ENCODE measurements at places on chromosomes 5 and 9.

DNA sequence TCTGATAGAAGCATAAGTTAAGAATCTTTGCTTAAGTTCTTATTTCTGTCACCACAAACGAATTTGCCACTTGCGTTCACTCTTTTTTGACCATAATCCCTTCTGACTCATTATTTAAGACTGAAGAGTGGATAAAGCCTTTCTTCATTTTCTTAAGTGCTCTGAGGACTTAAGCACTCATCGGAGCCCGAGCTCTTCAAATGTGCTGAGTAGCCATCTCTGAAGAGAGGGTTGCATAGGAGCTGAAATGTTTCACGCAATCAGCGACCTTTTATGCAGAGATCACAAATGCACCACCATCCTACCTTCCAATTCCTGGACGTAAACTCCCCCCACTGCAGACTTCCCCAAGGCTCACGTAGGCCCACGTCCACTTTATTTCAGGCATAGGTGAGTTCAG is 699.2 kb downstream of the IRX1 start:
- no peak for DNase-seq

GRCh38 chr5:135462304-135462703 is 10.2 kb upstream of the TIFAB start:
- peak; percentile 57 for DNase-seq

GRCh38 chr9:3177146-3177761 is 333.4 kb upstream of the PUM3 start:
- DNase-seq = no peak

- DNase-seq = no peak
These were observed 295.4 kb upstream of the ZNF608 start for GRCh38 chr5:125041798-125042197.

DNA sequence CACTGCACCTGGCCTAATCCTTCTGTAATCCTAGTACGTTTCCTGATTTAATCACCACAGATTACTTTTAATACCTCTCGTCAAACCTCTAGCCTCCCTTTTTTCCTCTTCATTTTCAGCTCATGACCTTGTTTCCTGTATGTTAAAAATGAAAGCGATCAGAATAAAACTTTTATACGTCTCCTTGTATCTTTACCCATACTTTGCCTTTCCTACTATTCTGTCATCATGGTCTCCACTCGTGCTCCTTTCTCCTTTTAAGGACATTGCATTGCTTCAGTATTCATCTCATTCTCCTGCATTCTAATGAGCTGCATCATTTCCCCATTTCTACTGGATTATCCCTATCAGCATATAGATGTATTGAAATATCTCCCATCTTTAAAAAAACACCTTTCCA is 8.5 kb downstream of the CDC42SE2 start:
- no peak for DNase-seq

- no peak for DNase-seq
These were observed 78.4 kb upstream of the ADRA1B start for GRCh38 chr5:159837860-159838259.

DNA sequence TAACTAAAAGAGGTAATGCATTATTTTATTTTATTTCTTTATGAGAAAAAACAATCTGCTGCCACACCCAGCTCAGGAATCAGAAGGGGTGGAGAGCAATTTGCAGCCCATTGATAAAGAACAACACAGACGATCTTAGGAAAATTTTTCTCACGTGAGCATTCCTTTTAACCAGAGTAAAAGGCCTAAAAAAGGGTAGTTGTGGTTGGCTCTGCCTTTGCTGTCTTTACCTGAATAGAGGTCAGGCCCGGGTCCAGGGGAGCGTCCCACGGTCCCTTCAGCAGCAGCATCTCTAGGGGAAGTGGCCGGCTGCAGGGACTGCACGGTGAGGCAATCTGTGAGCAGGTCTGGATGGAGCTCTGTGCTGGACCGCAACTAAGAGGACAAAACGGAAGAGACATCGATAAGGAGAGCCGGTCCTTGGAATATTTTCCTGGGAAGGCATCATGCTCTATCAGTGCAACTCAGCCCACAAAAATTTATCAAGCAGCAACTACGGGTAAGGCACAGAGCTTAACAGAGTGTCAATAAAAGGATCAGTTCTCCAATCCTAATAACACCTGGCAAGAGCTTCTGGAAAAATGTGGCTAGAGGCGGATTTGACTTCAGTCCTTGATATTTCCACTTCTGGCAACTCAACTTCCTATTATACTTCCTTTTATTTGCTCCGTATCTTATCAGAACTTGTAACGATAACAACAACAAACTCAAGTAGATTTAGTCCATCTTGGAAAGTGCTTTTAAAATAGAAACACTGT is 372.8 kb upstream of the RFX3 start:
- no peak for DNase-seq

DNA sequence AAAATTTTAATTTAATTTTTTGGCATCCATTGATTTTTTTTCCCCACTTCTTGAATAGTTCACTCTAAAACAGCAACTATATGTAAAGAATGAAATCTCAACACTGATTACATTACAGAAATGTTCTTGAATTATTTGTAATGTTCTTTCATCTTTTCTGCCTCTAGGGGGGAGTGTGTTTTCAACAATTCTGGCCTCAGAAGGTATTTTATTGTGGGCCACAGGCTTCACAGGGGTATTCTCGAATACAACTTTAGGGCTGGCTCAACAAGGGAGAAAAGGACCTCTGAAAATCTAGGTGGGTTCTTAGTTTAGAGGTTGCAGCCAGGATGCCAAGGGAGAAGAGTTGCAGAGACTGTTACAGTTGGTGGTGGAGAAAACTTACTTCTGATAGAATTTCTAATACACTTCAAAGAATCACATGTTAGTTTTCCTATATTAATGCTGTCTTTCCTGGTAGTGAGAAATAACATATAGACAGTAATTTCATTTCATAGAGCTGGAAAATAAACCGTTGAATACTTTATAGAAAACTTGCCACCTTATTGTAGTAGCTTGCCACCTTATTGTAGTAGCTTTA is 3.6 kb upstream of the NPR3 start:
- DNase-seq = no peak

- DNase-seq = no peak
These were observed 91.4 kb upstream of the ACO1 start for GRCh38 chr9:32293091-32293490.

GRCh38 chr5:36179950-36180349 is 28.0 kb downstream of the SKP2 start:
- DNase-seq = no peak

DNA sequence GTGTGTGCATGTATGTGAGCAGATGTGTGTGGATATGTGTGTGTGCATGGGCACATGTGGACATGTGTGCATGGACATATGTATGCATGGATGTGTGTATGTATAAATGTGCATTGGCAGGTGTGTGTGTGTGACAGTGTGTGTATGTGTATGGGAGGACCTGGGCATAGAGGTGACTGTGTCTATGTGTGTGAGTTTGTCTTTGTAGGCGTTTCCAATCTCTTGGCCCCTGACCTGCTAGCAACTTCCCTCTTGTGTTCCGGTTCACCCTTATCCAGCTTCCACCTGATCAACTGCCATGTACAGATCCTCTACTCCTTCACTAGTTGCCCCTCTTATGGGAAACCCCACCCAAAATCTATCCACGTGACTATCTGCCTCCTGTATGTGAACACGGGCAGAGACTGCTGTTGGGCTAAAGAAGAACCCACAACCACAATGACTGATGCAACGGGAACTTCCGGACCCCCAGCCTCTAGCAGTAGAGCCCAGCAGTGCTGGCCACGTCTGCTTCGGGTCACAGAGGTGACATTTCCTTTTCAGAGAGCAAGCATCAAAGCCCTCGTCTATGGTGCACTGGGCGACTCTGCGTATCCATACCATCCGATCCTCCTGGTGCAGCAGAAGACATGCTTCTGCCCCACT is 24.9 kb upstream of the GADD45G start:
- DNase-seq = no peak

- no peak for DNase-seq
These were observed 90.1 kb downstream of the COL5A1 start for GRCh38 chr9:134731497-134732391.

GRCh38 chr5:111782216-111782615 is 25.2 kb upstream of the NREP start:
- DNase-seq = no peak

DNA sequence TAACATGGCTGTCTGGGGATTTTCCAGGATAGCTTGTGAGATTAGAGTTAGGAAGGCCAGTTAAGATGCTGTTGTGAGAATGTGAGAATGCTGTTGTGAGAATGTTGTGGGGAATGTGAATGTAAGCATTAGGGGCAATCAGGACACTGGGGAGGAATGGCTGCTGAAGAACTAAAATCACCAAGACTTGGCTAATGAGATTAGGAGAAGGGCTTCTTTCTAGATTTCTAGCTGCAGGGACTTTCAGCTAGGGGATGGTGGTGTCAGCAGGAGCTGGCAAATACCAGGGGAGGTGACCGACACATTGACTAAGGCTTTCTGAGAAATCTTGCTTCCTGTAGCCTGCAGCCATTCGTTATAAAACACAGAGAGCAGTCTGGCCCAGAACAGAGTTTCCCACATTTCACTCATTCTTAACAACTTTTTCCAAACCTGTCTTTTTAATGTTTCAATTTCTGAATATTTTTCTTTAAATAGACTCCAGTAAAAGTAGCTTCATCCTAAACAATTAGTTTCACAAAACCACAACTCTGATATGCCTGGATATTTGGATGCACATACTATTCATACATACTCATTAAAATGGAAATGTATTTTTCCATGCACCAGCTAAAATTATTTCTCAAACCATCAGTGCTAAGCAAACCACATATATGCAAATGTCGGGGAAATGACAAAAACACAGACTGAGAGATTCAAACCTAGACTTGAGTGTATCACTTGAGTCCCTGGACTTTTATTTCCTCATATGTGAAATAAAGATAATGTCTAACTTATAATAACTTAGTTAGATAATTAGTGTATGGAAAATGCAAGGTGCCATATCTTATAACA is 89.3 kb upstream of the TNC start:
- DNase-seq = no peak

- DNase-seq = no peak
These were observed 165.5 kb upstream of the NFIL3 start for GRCh38 chr9:91589101-91589553.

- no peak for DNase-seq
These were observed 109.6 kb downstream of the ZCCHC7 start for GRCh38 chr9:37229882-37230482.

GRCh38 chr9:112726428-112726827 is 8.5 kb upstream of the INIP start:
- no peak for DNase-seq

GRCh38 chr5:168132241-168132641 is 159.2 kb upstream of the WWC1 start:
- DNase-seq = no peak

- no peak for DNase-seq
These were observed 132.7 kb downstream of the SLC12A2 start for GRCh38 chr5:128216285-128216684.

GRCh38 chr9:124770359-124771020 is 621 bp downstream of the NR6A1 start:
- no peak for DNase-seq

- DNase-seq = peak; percentile 61
These were observed 586 bp upstream of the MTAP start for GRCh38 chr9:21801683-21802417.

DNA sequence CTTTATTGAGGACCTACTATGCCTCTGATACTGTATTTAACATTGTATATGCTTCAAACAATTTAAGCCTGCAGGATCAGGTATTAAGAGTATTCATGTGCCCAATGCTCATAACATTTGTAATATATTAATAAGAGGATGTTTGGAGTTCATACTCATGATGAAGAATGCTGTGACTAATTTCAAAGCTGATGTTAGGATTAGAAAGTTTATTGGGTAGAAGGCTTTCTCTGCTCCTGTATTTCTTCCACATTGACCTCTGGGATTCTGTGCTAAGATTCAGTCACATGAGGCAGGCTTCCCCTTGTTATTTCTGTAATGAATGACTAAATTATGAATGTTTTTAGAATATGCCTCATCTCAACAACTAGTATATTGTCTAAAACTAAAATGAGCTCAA is 456.4 kb downstream of the NFIB start:
- DNase-seq = no peak

- no peak for DNase-seq
These were observed 1.5 kb upstream of the TESK1 start for GRCh38 chr9:35603506-35603985.

GRCh38 chr9:27528886-27529315 is 713 bp downstream of the MOB3B start:
- peak; percentile 26 for DNase-seq

- DNase-seq = no peak
These were observed 18.5 kb upstream of the GAS1 start for GRCh38 chr9:86965636-86966395.

DNA sequence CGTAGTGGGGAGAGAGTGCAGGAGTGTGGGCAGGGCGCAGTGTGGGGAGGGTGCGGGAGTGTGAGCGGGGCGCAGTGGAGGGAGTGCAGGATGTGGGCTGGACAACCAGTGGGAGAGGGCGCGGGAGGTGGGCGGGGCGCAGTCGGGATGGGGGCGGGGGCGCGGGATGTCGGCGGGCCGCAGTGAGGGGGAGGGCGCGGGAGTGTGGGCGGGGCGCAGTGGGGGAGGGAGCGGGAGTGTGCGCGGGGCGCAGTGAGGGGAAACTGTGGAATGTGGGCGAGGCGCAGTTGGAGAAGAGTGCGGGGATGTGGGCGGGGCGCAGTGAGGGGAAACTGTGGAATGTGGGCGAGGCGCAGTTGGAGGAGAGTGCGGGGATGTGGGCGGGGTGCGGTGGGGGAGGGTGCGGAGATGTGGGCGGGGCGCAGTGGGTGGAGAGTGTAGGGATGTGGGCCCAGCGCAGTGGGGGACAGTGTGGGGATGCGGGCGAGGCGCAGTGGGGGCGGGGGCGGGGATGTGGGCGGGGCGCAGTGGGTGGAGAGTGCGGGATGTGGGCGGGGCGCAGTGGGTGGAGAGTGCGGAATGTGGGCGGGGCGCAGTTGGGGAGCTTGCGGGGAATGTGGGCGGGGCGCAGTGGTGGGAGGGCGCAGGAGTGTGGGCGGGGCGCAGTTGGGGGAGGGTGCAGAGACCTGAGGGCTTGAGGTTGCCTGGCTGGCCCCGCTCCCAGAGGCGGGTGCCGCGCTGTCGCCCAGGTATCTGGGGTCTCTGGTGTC is at the start of gene NXNL2:
Gene NXNL2 (plus strand): TSS at position 723 of the 770 bp plus-strand sequence. CDS start 257 bp downstream, outside the sequence.
- DNase-seq = peak; percentile 57

DNA sequence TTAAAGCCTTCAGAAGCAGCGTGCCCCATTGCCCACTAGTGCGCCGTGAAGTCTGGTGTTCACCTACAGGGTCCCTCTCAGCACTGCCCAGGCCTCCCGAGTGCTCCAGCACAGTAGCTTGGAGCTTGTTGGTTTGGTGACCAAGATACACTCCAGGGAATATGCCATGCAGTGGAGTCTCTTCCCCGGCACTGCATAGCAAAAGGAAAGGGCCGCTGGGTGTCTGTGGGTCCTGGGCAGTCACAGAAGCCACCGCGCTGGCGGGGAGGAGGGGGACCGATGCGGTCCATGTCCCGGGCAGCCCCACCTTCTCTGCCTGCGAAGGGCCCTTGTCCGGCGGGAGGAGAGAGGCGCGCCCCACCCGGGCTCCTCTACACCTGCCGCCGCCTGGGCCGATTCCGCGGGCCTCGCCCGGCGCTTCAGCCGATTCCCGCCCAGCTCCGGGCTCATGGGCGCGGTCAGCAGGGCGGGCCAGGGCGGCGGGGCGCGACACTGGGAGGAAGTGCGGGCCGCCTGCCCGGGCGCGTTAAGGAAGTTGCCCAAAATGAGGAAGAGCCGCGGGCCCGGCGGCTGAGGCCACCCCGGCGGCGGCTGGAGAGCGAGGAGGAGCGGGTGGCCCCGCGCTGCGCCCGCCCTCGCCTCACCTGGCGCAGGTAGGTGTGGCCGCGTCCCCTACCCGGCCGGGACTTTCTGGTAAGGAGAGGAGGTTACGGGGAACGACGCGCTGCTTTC is at the start of gene SYK:
Gene SYK (plus strand): TSS at position 579 of the 732 bp plus-strand sequence. CDS start 42,080 bp downstream, outside the sequence.
- DNase-seq = peak; percentile 34

Measured in progenitor cell of endocrine pancreas (in vitro differentiated cells).